ENCODE measurements at places on chromosomes 7 and 10.

GRCh38 chr10:31166606-31167005 is 134.9 kb upstream of the ZNF438 start:
- no peak for DNase-seq

DNA sequence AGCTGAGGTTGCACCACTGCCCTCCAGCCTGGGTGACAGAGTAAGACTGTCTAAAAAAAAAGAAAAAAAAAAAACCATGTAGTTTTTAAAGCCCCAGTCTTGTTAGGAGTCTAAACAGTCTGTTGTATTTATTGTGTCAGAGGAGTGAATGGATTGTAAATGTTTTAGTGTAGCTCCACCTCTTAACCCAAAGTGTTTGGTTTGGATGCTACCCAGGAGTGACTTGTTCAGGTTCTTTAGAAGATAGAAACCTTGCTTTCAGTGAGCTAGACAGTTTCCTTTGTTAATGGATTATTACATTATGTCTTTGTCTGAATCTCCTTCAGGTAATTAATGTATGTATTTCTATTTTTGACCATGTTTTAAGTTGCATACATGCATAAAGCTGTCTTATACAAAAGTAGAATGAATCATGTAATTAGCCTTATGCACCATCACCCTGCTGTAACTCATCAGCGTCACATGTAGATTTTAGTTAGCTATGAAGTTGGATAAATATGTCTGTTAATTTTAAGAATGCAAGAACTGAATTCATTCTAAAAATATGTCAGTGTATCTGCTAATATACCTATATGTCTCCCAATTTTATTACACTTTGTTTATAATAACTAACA is 97.7 kb downstream of the TAF3 start:
- no peak for DNase-seq

- DNase-seq, result peak; percentile 97
Observed at GRCh38 chr7:102152672-102153598, 133.7 kb upstream of the SH2B2 start.

DNA sequence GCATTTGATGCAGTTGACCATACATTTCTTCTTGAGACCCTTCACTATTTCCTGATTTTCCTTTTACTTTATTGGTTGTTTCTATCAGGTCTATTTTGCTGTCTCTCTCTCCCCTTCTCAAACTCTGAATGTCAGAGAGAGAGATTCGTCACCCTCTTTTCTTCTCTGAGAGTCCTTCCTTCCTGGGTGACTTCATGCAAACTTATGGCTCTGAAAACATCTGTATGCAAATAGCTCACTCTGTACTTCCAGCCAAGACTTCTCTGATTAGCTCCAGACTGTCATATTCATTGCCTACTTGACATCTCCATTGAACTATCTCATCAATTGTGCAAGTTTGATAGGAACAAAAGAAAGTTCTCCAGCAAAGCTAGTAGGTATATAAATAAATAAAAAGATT is 191.7 kb upstream of the KLF6 start:
- DNase-seq, result no peak

- DNase-seq, result no peak
Observed at GRCh38 chr7:37336259-37336658, 112.4 kb downstream of the ELMO1 start.

- peak; percentile 77 for DNase-seq
Observed at GRCh38 chr10:95517536-95518454, 43.4 kb downstream of the SORBS1 start.

- DNase-seq, result no peak
Observed at GRCh38 chr7:46619723-46620310, 698.7 kb upstream of the IGFBP3 start.

DNA sequence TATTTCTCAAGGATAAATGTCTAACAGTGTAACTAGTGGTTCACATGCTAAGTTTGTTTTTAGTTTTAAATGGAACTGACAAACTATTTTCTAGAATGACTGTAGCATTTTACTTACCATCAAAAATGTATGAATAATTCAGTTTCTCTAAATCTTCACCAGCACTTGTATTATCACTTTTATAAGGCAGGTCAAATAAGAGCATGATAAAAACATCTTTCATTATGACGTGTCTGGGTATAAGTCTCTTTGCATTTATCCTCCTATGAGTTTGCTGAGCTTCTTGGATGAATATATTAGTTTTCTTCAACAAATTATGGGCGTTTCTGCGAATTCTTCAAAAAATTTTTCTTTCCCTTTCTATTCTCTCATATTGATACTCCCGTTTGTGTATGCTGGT is 19.9 kb downstream of the ZNF33B start:
- DNase-seq, result no peak
